T-helper 2 cell treated with Interferon-gamma antibody and Interleukin-4, amounts not matched to agents 5 μg/mL and 100 μg/mL, for 36 hours (primary cell): ENCODE measurements at places on chromosomes 3 and 15.

- DNase-seq: no peak
These were observed 3.9 kb upstream of the PLCH1 start for GRCh38 chr3:155748611-155749365.

DNA sequence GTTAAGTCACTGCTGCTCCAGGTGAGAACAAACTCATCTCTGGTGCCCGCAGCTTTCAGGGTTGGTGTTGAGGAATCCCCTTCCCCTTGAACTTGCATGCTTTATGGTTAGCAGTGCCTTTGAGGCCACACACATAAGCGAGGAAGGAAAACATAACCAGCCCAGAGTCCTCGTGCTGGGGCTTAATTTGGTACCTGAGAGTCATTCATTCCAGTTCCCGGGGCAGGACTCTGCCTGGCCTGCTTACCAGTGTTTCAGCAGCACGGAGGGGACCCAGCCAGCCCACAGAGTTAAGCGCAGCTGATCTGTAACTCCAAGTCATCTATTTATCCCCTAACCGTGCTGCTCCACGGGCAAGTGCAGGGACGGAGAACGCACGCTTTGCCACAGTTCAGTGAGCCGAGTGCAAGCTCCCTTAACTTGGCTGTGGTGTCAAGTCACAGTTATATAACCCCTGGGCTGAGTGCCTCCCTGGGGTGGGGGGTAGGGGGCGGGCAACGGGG, 302.3 kb upstream of the ICE2 start:
- DNase-seq: no peak

DNA sequence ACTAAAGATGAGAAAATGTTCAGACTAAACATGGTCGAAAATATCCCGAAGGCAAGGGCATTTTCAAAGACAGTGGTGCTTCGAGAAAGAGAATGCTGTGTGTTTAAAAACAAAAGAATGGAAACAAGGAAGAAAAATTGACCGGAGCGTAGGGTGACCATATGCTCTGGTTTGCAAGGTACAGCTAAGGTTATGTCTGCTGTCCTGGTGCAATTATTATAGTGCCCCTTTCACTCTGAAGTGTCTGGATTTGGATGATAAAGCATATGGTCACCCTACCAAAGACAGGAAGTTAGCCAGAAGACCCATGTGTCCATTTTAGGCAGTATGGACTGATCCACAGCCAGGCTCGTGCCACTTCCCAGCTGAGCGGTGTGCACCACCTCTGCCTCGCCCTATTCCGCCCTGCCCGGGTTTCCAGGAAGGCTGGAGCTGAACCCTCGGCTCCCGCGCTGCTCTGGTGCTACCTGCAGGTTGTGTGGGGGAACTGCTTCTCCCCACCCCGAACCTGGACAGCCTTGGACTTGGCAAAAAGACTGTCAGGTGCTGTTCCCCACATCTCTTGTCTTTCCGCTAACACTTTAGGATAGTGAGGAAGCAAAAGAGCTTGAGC, 25.2 kb downstream of the GOLGA6D start:
- DNase-seq: no peak

- no peak for DNase-seq
These were observed 110.4 kb downstream of the EDEM1 start for GRCh38 chr3:5297895-5298294.

- no peak for DNase-seq
These were observed 313.4 kb downstream of the BCHE start for GRCh38 chr3:165523801-165524200.

- DNase-seq: no peak
These were observed 190.9 kb downstream of the ADAMTS9 start for GRCh38 chr3:64496786-64497490.
